Activated CD4-positive, CD25-positive, alpha-beta regulatory T cell treated with anti-CD3 and anti-CD28 coated beads, Interleukin-2, amount 50 U/mL, for 16 hours (primary cell): ENCODE measurements at places on chromosomes 3 and 15.

DNA sequence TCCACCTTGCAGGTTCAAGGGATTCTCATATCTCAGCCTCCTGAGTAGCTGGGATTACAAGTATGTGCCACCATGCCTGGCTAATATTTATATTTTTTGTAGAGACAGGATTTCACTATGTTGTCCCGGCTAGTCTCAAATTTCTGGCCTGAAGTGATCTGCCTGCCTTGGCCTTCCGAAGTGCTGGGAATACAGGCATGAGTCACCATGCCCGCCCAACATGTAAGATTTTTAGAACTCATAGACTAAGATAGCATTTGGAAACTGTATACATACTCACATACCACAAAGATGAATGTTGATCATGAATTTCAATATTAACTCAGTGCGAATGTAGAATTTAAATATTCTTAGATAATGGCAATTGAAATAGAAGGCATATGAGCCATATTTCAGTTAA lies 718.9 kb downstream of the NLGN1 start:
- DNase-seq: no peak

DNA sequence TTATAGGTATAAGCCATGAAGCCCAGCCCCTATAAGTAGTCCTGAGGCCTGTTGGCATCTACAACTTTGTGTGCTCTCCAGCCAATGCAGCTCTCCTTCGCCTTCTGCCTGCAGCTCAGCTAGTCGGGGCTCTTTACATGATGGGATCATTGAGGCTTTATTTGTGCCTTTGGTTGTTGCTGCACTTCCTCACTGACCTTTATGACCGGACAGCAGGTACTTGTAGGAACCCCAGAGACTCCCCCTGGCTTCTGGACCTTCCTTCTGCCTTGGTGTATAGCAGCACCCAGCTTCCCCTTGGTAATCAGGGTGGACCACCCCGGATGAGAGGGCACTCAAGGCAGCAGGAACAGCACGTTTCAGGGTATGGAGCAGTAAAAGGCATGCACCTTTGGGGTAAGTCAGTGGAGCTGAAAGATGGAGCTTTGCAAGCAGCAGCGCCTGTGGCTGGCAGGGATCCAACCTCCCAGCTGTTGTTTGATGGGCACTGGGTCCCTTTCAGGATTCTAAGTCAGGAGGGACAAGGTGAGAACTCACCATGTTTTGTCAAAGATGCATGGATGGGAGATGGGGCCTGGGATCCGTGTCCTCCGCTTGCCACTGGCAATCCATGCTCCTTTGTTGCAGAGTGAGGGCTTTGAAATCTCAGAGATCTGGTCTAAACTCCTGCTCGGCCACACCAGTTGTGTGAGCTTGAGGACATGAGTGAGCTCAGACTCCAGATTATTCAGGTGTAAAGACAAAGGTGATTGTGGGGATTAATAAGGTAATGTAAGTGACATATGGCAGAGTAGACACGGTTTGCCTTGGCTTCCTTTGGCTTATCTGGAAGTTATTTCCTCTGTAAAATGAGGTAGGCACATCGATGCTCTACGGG lies 65.1 kb upstream of the KLF13 start:
- no peak for DNase-seq

DNA sequence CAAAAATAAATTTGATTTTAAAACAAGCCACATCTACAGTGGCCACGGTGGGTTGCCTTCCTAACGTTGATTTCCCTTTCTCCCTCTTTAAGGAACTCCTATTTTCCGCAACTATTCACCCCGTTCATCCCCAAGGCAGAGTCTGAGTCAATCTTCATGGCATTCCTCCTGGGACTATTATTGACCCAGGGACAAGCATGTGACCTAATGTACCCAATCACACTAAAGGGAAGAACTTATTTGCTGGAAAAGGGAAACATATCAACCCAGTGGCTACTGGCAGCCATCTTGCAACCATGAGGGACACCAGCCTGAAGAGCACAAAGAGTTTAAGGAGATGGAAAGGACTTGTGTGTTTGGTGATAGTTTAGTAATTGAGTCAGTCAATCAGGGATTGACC lies 55.4 kb upstream of the ARHGEF3 start:
- no peak for DNase-seq

DNA sequence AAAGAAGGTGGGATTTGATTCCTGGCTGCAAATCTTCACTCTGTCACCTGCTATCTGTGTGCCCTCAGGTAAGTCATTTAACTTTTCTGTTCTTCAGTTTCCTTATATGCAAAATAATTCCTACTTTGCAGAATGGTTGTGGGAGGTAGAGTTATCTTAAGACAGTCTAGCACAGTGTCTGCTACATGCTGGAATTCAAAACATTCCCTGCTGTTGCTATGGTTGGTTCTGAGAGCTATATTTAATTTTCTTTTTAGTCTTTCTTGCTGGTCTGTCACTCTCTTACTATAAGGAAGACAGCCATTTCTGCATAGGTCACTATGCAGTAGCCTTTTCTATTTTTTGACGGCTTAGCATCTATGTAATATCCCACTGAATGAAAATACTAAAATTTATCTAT lies 4.0 kb upstream of the ADPGK start:
- DNase-seq: no peak

- DNase-seq: no peak
These were observed 464.1 kb upstream of the CBLB start for GRCh38 chr3:106332884-106333283.

DNA sequence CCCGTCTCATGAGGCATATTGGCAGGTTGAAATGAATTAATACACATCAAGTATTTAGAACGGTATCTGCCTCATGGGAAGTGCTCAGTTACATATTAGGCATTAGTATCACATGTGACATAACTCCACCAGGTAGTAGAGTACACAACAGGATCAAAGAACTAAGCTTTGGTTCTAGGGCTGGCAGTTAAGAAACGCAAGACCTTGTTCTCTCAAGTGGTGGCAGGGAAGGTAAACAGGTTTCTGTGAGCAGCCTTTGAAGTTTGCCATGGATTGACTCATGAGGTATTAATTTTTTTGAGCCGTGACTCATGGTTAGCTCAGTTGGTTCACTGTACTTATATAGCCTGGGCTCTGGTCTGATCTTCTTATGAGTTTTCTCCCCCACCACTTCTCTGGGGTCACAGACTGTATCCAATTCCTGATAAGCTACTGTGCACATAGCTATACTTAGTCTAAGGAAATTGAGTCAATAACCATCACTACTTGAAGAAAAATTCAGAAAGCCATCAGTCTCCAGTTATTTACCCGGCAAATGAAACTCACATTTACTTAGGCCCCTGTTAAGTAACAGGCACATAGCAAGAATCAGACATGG lies 155.6 kb upstream of the STT3B start:
- DNase-seq: no peak

- DNase-seq: no peak
These were observed 50.7 kb upstream of the AP4E1 start for GRCh38 chr15:50857763-50858162.

DNA sequence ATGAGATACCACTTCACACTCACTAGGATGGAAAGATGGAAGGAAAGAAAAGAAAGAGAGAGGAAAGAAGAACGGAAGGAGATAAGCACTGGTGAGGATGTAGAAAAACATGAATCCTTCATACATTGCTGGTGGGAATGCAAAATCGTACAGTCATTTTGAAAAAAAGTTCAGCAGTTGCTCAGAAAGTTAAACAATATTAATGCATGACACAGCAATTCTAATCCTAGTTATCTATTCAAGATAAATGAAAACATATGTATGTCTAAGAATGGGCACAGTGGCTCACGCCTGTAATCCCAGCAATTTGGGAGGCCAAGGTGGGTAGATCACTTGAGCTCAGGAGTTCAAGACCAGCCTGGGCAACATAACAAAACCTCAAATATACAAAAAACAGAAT lies 59.1 kb downstream of the SENP7 start:
- no peak for DNase-seq

- DNase-seq: no peak
These were observed 57.5 kb downstream of the HOMER2 start for GRCh38 chr15:82894971-82895520.
